ENCODE measurements at places on chromosomes 3 and 15. TPM values are rescaled to one million over a fixed set of nuclear protein-coding genes. Genes with fewer than 3 reads are reported as not detected.

DNA sequence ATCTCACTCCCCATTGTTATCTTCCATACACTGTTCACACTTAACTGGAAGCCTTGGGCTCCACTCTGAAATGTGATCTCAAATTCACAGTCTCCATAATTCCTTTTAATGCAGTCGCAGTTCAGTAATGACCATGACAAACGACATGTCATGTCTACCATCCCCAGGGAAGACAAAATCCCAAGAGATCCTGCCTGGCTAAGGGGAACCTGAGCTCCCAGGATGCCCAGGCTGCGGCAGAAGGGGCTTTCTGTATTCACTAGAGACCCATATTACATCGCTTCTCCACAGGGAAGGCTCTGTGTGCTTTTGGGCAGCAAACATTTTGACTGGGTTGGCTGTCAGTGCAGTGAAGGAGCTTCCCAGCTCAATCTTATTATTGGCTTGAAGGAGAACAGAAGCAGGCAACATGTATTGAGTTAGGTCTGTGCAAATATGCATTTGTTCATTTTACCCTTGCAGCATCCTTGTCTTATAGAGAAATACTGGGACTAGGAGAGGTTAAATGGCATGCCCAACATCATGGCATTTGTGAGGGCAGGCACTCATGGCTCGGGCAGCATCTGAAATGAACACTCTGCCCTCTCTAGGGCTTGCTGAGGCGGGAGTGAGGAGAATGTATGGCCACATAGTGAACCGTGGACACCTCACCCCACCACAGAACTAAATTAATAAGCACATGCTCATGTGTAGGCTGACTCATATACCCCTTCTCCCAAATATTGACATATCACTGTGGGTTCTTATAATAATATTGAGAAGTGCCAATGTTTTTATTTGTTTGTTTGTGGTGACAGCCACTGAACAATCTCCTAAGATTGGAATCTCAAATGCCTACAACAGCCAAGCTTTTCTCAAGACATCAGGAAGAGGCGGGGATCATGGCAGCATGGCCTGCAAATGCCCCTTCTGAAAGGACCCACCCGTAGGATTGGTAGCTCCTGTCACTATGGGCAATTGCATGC is 141.6 kb upstream of the FOXB1 start:
- no peak for DNase-seq

Gene SV2B
- not detected for total RNA-seq

- DNase-seq: peak; percentile 72
Measured at GRCh38 chr15:33194704-33195670, at the start of gene FMN1. Gene FMN1, minus strand, starts transcription at chr15:33194714. Its CDS starts 39,800 bp downstream, at chr15:33154914.

Gene MYLK
- total RNA-seq: not detected

- DNase-seq: no peak
Measured at GRCh38 chr3:171157286-171157685, 130.8 kb upstream of the SLC2A2 start.

DNA sequence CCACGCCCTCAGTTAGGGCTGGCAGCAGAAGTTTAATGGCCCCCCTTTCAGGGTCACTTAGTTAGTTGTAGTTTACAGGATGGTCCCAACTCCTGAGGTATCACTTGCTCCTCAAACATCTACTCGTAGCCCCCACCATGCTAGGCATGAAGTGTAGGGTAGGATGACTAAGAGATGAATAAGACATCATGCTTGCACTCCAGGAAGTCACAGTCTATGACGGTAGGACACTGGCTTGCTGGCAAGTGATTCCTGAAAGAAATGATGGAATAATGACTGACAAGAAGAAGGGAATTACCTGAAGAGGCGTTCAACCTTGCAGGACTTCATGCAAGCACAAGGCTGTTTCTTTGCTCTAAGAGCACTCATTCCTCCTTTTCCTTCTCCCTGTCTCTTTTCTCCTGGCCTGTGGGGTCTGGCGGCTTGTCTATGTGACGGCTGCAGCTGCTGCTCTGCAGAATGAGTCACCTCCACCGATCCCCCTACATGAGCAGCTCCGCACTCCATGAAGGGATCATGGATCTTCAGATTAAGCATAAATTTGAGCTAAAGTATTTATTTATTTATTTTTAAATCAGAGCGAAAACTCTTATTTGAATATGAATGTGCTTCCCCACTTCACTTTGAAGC is 82.9 kb upstream of the BOC start:
- DNase-seq: no peak

DNA sequence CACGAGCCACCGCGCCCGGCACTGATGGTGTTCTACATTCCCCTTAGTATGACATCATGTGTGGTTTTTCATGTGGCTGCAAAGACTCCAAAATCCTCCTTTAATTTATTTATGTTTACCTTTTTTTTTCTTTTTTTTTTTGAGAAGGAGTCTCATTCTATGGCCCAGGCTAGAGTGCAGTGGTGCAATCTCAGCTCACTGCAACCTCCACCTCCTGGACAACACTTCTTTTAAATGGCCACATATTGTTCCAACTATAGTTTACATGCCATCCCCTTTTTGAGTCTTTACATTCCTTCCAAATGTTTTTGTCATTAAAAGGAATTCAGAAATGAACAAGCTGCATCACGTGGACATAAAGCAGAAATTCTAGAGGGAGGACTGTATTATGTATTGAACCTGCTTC is 10.3 kb upstream of the CDV3 start:
- DNase-seq: no peak

DNA sequence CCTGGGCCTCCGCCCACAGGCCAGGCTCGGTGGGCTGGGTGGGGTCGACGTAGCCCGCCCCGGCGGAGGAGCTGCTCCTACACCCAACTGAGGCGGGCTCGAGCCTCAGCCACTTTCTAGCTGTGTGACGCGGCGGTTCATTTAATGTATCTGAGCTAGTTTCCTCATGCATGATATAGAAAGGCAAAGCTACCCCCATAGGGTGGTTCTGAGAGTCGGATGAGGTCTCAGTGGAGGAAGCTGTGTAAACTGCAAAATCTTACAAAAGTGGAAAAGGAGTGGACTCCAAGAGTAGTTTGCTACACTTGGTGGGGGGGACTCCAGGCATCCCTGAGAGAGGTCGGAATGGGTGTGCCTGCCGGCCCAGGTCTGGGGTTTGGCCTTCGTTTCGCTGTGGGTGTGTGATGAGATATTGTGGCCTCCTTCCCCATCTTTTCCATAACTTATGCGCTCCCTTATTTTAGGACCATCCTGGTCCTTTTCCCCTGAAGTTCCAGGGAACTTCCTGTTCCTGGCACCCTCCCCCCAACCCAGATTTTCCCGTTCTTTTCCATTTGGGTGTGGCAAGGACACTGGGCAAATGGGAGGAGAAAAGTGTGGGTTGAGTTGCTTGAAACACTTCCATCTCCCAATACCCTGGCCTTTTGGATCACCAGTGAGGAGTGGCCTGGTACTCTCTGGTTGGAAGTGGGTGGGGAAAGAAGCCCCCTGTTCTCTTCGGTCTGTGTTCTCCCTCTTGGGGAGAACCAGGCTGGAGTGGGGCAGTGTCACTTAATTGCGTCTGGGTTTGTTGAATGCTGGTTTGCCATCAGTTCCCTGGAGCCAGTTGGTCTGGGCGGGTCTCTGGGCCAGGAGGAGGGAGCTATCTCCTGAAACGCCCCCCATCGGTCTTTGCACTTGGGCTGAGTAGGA is 1.1 kb downstream of the PDIA5 start:
- no peak for DNase-seq

GRCh38 chr3:36740787-36741186 is 23.6 kb downstream of the DCLK3 start:
- no peak for DNase-seq

DNA sequence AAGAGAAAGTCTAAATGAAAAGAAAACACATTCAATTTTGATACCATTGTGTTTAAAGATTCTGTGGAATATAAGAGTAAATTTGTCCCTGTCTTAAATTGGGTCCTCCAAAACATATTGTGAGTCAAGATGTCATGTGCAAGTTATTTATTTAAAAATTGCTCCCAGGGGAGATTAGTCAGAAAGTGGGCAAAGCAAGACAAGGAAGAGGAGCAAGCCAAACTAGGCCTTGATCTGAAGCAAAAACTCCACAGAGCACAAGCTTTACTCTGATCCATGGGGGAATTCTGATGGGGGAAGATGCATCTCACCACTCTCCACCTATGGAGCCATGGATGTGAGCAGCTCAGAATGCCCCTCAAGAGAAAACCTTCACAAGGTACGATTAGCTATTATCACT is 342.8 kb upstream of the IL12A start:
- DNase-seq: no peak

Gene PLSCR5
- total RNA-seq: not detected

DNA sequence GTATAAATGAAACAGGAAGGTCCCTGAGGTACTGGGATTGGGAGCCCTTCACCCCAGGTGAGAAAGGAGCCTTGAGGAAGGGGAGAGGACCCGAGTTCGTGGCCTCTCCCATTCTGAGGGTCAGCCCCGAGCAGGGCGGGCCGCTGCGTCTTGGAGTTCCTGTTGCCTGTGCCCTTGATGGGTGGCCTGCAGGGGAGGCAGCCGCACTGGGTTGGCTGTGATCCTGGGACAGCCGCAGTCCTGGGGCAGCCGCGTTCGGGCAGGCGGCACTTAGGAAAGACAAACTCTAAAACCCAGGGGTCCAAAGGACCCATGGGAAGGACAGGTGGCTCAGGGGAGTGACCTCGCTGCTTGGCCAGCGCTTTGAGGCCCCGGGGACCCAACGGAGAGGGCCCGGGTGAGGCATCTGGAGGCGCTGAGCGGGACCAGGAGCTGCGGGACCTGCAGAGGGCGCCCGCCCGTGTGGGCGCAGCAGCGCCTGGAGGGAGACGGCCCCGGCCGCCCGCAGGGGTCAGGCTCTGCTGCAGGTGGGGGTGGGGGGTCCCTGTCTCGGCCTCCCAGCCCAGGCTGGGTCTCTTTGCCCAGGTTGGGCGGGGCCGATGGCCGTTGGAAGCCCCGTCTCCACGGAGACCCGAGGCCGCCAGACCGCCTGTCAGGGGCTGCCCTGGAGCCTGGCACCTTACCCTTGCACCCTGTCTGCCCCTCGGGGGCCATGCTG is 65.1 kb downstream of the HMCES start:
- DNase-seq: peak; percentile 39

GRCh38 chr15:89179966-89180875 is 41.2 kb downstream of the RLBP1 start:
- no peak for DNase-seq

DNA sequence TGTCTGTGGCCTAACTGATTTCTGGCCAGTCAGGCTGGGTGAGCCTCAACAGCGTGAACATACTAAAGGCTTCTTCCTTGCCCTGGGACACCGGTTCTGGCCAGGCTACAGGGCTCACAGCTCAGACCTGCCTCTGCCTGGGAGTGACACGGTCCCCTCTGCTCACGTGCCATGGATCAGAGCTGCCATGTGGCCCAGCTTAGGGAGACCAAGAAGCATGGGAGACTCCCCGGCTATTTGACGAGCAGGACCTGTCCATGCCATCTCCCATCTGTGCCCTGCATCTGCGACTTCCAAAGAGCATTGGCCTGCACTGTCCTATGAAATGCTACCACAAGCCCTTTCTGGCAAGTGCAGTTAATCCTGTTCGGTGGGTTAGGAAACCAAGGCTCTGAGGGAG is 57.4 kb downstream of the APBA2 start:
- no peak for DNase-seq

- no peak for DNase-seq
Measured at GRCh38 chr3:135106445-135106844, 311.4 kb downstream of the EPHB1 start.

GRCh38 chr3:151075869-151076562 is 9.4 kb upstream of the MED12L start:
- DNase-seq: no peak

DNA sequence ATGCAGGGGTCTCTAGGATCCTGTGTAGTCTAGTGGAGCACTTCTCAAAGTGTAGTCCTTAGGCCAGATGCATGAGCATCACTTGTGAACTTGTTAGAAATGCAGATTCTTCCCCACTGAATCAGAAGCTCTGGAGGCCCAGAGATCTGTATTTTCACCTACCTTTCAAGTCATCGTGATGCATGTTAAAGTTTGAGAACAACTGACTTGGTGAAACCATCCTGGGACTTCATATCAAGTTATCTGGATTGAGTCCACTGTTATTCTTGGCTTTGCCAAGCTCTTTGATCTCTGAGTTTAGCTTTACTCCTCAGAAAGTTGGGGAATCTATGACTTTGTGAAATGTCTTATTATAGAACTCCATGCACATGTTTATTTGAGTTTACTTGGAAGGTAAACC is 78.5 kb downstream of the ARNT2 start:
- no peak for DNase-seq

DNA sequence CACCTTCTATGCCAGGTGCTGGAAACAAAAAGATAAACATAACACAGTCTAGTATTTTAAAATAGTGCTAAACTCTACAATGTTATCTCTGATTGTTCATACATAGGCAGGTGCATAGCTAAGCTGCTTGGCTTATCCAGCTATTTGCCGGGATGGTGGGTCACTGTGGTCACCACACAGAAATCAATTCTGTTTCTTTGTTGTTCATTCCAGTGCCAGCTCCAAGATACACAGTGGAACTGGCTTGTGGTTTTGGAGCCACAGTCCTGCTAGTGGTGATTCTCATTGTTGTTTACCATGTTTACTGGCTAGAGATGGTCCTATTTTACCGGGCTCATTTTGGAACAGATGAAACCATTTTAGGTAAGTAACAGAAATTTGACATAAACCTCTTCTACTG is 130.2 kb downstream of the IL1RAP start:
- no peak for DNase-seq

DNA sequence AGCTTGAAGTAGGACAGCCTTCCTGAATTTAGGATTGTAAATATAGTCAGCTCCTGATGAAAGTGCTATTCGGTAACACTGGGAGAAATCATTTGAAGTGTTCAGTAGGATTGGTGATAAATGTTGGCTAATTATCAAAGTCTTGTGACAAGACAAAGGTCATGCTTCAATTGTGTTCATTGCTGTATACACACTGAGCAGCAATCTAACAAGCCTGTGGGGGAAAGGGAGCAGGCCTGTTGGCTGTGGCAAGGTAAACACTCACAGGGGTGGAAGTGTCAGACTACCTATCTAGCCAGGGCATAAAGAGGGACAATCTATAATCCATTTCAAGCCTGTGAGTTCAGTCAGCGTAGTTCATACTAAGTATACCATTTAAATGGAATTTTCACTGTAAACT is 111.0 kb upstream of the MANF start:
- DNase-seq: no peak

Gene ACAN
- not detected for total RNA-seq

DNA sequence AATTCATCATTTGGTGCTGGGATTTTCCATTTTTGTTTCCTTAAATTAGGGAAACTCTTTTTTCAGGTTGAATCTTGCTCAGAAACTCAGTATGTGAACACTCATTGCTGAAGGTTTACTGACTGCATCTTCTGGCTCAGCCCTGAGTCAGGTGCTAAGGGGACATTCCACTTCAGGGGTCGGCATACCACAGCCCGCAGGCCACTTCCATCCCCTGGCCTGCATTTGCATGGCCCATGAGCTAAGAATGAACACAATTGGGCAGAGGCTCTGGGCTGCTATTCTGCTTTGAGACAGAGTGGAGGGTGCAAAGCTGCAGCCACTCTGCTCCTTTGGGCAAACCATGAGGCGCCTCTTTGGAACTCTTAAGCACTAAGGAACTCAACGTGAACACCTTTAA is 165.0 kb downstream of the FEZF2 start:
- no peak for DNase-seq

DNA sequence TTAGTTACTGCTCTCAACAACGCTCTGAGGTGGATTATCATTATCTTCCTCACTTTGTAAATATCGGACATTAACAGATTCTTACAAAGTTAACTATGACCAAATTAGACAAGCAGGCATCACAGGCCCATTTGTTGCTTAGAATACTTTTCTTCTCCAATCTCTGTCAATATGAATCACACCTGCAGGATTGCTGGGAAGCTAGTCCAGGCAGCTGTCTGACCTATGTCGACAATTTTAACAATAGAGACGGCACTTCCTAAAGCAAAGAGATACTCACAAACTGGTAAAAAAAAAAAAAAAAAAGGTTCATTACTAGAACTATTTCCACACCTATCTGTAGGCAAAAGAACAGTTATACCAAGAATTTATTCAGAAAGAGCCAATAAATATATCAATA is 85.3 kb downstream of the DPH6 start:
- DNase-seq: no peak

Measured in activated B cell treated with CpG ODN at 0.5 μM for 24 hours (primary cell).